Progenitor cell of endocrine pancreas (in vitro differentiated cells): ENCODE measurements at places on chromosomes 12 and 14.

- no peak for DNase-seq
Measured at GRCh38 chr12:110780448-110780847, 37.8 kb upstream of the PPP1CC start.

GRCh38 chr12:2165021-2165420 is 112.2 kb downstream of the CACNA1C start:
- no peak for DNase-seq

- no peak for DNase-seq
Measured at GRCh38 chr14:37508503-37508902, 86.5 kb downstream of the FOXA1 start.

DNA sequence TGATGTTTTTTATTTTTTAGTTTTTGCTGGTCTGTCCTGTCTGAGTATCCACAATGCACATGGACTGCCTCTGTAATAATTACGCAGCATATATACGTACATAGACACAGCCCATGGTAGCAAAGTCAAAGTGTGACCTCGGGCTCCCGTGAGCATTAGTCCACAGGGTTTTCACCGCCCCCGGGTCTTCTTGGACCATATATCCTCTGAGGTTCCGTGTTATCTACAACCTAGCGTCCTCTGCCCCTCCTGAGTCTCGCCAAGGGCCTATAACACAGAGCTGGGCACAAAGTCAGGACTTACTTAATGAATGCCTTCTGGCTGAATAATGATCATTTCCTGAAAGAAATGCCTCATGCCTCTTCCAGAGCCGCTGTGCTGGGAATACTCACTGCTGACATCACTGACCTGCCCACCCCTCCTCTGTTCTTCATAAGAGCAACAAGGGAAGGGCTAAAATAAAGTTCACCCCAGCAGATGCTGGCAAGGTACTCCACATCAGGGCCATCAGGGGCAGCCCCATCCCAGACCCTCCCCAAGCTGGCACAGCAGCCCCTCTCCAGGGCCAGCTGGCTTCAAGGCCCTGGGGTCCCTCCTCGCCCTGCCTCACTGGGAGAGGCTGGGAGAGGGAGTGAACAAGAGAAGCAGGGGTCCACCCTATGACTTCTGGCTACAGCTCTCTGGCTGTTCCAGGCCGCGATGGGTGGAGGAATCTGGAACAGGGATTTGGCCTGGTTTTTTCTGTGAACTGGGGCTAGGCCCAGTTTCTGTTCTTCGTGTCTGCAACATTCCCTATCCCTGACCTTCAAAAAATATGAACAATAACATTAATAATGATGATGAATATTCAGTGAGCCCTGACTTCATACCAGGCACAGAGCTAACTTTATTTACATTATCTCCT is 7.9 kb downstream of the HDAC7 start:
- DNase-seq = no peak

DNA sequence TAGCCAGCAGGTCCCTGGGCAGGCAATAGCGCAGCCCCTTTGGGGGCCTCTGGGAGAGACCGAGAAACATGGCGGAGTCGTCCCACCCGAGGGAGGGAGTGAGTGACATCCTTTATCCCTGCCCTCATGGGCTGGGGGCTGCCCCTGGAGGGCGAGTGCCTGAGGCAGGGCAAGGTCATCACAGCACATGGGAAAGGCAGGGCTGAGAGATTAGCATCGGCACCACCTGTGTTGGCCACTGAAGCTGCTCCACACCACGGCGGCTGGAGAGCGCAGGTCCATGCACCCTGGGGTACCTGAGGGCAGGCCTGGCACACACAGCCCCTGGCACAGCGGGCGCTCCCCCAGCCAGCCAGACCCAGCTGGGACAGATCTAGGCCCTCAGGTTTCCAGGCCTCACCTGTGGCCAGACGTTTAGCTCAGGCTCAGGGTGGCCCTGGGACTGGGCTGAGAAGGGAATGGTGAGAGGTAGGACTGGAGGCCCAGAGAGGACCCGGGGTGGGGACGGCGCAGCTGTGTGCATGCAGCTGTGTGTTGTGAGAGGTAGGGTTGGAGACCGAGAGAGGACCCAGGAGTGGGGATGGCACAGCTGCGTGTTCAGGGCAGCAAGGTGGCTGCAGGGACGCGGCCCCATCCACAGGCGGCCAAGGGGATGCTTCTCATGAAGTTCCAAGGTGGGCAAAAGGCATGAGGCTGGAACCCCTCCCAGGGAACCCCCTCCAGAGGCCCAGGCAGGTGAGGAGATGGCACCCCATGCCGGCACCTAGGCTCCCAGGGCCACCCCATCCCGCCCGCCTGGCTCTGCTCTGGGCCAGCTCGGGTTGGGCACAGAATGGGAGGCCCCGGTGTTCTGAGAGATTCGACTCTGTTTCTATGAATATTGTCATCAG is 74.1 kb downstream of the KIF26A start:
- DNase-seq = no peak

DNA sequence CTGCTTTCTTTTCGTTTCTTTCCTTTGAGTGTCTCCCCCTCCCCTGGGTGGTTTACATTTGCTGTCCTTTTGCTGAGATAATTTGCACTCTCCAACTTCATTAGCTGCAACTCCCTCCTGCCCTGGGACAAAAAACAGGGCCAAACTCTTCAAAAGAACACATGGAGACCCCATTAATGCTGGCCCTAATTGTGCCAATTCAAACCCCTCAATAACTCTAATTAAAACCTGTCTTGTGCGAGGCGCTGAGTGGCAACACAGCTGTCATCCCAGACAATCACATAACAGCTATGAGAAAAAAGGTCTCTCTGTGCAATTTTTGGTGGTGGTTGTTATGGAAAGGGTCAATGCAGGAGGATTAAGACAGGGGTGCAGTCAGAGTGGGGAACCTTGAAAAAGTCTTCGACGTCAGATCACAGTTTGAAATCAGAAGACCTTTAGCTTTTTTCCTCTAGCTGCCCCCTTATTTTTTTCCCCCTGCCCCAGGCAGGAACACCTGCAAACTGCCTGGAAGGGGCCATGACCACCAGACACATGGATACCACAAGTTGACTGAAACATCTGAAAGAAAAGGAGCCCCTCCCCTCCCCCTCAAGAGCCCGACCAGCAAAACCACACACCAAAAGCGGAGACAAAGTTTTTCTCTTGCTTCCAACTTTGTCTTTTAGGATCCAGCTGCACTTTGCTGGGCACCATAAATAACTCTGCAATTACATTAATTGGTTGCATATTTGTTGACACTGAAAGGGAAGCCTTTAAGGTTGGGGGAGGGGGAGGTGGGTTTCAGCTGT is 26.5 kb upstream of the SMOC1 start:
- no peak for DNase-seq

GRCh38 chr14:55977392-55978150 is 140.6 kb upstream of the PELI2 start:
- no peak for DNase-seq
